Left forelimb (tissue), 1 donor: ENCODE measurements at places on chromosomes 4 and X.

- no peak for DNase-seq
These were observed 31.1 kb downstream of the CLDN22 start for GRCh38 chr4:183288955-183289354.

- no peak for DNase-seq
These were observed 681.8 kb downstream of the CENPC start for GRCh38 chr4:66863481-66863880.

DNA sequence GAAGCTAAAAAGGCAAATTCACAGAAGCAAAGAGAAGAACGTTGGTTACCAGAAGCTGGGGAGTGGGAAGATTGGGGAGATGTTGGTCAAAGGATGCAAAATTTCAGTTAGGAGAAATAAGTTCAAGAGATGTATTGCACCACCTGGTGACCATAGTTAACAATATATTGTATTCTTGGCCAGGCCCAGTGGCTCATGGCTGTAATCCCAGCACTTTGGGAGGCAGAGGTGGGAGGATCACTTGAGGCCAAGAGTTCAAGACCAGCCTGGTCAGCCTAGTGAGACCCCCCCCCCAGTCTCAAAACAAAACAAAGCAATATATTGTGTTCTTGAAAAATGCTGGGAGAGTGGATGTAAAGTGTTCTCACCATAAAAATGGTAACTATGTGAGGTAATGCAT is 67.9 kb downstream of the TAB3 start:
- DNase-seq, result no peak

DNA sequence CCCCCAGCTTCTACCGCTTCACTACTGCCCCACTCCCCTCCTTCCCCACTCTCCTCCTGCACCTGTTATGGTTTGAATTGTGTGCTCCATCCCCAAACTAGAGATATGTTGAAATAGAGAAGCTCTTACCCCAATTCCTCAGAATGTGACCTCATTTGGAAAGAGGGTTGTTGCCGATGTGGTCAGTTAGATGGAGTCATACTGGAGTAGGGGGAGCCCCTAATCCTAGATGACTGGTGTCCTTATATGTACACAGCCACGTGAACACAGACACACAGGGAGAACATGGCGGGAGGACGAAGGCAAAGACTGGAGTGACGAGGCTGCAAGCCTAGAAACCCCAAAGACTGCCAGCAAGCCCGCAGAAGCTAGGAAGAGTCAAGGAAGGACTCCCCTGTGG is 84.3 kb downstream of the FHDC1 start:
- DNase-seq, result no peak

DNA sequence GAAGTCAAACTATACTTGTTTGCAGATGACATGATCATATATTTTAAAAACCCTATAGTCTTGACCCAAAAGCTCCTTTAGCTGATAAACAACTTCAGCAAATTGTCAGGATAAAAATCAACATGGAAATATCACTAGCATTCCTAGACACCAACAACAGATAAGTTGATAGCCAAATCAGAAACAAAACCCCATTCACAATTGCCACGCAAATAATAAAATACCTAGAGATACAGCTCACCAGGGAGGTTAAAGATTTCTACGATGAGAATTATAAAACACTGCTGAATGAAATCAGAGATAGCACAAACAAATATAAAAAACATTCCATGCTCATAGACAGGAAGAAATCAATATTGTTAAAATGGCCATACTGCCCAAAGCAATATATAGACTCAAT is 605.0 kb upstream of the GRIA3 start:
- DNase-seq, result no peak

DNA sequence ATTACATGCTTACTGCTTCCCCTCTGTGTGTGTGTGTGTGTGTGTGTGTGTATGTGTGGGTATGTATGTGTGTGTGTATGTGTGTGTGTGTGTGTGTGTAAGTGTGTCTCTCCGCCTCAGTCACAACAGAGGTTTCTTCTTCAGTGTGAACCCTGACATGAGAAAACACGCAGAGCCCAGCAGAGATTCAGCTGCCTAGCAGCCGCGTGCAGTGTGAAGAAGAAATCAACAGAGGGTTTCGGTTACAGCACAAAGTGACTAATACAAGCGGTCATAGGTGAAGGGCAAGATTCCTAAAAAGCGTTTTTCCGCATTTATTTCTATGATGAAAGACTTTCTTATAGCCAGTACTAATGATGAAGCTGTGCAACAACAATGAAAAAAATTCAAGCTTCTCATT is 55.3 kb upstream of the ZFP42 start:
- no peak for DNase-seq

- no peak for DNase-seq
These were observed 16.7 kb upstream of the S100P start for GRCh38 chr4:6676722-6677558.

DNA sequence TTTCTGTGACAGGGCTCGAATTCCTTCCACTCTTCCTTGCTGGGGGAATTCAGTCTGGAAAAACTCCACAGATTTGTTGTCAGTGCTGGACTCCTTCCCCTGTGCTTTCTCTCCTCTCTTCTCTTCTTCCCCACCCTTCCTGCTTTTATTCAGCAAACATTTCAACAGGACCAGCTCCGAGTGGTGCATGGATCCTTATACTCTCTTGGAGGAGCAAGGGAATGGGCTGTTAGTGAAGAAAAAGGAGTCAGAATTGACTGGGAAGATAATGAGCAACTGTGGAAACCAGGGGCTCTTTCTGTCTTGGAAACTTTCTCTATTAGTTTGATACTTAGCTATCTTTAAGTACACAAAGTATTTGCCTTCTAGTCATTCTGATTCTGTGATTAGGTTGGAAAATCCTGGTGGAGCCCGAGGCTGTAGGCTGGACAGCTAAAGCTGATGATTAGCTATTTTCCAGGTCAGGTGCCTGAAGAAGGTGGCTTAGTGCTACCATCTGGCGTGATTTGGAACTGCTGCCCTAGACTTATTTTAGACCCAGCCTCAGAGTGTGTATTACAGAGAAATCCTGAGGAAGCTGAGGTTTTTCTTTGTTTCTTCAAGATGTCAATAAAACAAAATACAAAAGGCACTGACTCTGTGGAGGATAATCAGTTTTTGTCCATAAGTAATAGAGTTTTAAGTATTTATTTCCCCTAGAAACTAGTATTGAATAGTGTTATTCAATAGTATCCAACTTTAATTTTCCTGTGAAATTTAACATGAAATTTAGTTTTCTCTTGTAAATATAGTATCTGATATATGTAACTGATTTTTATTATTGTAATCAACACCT is 38.4 kb downstream of the NAP1L5 start:
- DNase-seq, result no peak

DNA sequence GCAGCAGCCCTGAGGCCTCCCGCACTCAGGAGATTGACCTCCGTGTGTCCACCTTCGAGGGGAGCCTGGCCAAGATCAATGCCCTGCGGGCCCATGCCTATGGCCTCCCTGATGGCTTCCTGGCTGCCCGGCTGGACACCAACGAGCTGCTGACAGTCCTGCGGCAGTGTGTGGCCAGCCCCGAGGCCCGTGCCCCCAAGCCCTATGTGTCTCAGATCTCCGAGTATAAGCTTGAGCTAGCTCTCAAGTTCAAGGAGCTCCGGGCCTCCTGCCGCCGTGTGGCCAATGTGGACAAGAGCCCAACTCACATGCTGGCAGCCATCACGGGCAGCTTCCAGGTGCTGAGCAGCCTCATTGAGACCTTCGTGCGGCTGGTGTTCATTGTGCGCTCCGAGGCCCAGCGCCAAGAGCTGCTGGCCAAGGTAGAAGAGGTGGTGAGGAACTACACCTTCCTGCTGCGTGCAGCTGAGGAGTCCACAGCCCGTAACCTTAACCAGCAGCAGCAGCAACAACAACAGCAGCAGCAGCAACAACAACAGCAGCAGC is 25.5 kb upstream of the PRPS1 start:
- DNase-seq, result no peak
